ENCODE measurements at places on chromosomes 13 and 19.

- no peak for DNase-seq
Observed at GRCh38 chr13:62038214-62038613, 622.6 kb upstream of the PCDH20 start.

DNA sequence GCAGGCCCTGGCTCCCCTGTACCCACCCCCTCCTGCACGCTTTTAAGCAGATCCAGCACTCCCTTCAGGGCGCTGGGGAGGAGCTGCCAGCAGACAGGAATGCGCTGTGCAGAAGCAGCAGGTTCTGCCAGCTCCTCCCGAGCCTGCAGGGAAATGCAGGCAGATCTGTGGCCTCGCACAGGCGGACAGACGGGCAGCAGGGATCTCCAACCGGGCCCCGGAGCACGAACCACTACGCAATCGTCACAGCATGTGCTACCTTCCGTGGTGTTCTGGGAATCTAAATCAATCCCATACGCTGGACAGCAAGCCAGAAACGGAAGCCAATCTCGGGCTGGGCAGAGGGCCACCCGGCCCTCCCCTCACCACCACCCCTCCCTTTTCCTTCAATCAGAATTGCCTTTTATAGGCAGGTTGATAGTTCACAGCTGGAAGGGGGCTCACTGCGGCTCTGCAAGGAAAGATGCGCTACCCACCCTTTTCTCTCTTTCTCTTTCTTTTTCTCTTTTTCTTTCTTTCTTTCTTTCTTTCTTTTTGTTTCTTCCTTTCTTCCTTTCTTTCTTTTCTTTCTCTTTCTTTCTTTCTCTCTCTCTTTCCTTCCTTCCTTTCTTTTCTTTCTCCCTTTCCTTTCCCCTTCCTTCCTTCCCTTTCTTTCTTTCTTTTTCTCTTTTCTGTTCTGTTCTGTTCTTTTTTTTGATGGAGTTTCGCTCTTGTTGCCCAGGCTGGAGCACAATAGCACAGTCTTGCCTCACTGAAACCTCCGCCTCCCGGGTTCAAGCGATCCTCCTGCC lies 99.9 kb downstream of the GNG7 start:
- DNase-seq: no peak

- DNase-seq: peak; percentile 73
Observed at GRCh38 chr19:29662604-29663404, 2.5 kb upstream of the PLEKHF1 start.

GRCh38 chr13:107866032-107866940 lies 349.1 kb downstream of the LIG4 start:
- no peak for DNase-seq

DNA sequence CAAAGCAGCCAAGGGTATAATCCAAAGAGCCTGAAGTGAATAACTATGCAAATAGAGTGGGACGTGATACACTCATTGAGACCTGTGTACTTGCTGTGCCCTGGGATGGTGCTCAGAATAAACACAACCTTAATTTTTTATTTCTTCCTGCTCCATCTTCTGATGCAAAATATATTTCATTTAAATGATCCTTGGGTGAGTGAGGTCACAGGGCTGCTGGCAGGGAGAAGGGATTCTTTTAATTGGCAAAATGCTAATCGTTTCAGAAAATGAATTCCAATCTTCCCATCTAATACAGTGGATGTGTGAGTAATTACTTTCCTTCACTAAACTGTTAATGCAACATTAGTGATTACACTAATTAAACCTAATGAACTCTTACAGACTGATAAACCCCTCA lies 63.5 kb downstream of the SIAH3 start:
- no peak for DNase-seq

- peak; percentile 18 for DNase-seq
Observed at GRCh38 chr19:42246143-42246921, 3.9 kb upstream of the GSK3A start.

DNA sequence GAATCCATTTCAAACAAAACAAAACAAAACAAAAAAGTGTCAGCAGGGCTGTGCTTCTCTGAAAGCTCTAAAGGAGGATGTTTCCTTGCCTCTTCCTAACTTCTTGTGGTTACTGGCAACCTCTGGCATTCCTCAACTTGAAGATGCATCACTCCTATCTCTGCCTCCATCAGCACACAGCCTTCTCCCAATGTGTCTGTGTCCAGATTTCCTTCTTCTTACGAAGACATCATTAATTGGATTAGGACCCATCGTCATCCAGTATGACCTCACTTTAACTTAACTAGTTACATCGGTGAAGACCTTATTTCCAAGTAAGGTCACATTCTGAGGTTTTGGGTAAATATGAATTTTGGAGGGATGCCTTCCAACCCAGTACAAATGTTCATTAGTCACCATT lies 33.8 kb upstream of the GTF2F2 start:
- DNase-seq: no peak

GRCh38 chr13:39588384-39588783 lies 14.6 kb downstream of the LHFPL6 start:
- DNase-seq: no peak

DNA sequence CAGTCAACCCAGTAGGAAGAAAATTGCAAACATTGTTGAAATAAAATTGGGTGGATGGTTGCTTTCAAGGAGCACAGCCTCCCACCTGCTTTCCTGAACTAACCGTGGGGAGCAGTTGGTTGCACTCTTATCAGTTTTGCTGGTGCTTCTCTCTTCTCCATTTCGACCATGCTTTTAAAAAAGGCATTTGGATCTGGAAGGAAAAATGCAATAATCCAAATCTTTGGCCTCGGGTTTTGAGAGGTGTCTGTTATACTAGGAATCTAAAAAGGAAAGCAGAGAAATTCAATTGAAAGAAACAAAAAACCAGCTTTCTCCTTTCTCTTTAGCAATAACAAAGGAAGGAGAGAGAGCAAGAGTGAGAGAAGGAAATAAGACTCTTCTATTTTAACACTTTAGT lies 113.6 kb upstream of the ARGLU1 start:
- DNase-seq: no peak

DNA sequence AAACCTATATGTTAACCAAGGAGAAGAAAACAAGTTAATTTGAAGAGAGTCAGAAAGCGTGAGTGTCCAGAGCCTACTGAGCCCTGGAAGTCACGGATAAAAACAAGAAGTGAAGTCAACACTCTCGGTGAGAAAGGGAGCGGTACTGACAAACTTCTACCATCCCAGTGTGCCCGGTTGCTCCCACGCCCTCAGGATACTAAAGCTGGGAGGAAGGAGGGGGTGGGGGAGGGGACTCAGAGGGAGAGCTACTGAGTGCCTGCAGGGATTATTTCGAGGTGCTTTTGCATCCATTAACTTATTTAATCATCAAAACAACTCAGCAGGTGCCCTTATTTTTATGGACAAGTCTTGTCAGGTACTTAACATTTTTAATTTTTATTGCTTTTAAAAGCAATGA lies 166.2 kb downstream of the ZIC5 start:
- no peak for DNase-seq

- DNase-seq: no peak
Observed at GRCh38 chr19:13010992-13011652, 15.8 kb downstream of the NFIX start.

DNA sequence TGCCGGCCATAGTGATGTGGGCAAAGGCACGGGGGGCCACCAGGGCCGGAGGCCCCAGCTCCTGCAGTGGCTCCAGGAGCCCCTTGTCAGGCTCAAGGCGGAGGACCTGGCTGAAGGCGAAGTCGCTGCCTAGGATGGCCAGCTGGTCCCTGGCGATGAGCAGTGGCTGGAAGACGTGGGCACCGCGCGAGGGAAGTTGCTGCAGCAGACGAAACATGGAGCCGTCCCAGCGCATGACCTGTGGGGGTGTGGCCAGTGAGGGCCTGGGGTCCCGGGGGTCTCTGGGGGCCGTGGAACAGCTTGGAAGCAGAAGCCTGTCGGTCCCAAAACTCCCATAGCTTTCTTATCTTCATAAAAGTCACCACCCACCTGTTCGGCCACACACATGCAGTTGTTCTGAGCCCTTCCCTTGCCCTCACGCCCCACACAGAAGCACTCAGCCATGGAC lies 9.6 kb downstream of the LGI4 start:
- no peak for DNase-seq

GRCh38 chr19:41755328-41755913 lies at the start of gene CEACAM6:
TSS of gene CEACAM6 (plus strand) at chr19:41755530. CDS start at chr19:41755639, 109 bp downstream.
- peak; percentile 14 for DNase-seq

DNA sequence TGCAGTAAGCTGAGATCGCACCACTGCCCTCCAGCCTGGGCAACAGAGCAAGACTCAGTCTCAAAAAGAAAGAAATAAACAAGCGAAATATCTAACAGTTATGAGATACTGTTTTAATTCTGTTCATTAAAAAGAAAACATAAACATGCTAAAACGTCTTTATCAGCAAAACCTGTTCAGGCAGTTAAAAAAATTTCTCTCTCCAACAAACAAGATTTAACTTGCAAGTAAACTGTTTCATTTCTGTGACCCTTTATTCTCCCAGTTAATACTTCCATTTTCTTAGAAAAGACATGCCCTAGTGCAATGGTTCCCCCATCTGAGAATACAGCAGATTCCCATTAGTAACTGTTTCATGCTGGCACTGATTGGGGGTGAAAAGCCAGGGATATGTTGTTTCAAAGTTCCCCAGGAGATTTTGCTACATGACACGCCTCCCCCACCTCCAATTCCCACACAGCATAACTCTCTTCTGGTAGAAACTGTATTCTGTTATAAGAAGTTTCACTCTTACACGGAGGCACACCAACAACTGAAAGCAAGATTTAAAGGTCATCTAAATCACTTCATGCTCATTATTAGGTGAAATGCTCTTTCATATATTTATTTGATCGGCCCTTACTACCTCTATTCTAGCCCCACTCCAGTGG lies 24.4 kb downstream of the ELF1 start:
- DNase-seq: no peak

- DNase-seq: no peak
Observed at GRCh38 chr19:10392120-10392519, 11.2 kb downstream of the CDC37 start.

DNA sequence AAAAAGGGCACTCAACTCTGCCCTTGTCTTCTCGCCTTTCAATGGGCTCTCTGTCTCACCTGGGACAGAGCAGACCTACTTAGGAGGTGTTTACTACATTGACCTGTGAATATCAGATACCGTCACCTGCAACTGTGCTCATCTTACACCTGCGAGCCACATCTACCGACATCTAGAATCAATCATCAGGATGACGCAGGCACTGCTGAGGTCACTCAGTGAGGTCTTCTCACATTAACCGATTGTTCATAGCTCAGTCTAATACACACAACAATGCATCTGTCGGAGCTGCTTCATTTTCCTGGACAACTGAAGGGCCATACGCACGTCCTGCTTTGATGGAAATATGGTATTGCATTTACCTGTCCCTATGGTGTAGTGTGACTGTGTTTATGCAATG lies 211.9 kb downstream of the FGF9 start:
- DNase-seq: no peak

GRCh38 chr19:42619271-42619670 lies 24.5 kb upstream of the CEACAM8 start:
- no peak for DNase-seq

GRCh38 chr19:58154287-58154678 lies 3.7 kb upstream of the ZNF329 start:
- peak; percentile 15 for DNase-seq

Measured in suppressor macrophage (primary cell).